GM03348 (cell line): ENCODE measurements at places on chromosomes 6 and 20.
A peak's percentile ranks its signal among the peaks of the same experiment; 100 is the strongest.

DNA sequence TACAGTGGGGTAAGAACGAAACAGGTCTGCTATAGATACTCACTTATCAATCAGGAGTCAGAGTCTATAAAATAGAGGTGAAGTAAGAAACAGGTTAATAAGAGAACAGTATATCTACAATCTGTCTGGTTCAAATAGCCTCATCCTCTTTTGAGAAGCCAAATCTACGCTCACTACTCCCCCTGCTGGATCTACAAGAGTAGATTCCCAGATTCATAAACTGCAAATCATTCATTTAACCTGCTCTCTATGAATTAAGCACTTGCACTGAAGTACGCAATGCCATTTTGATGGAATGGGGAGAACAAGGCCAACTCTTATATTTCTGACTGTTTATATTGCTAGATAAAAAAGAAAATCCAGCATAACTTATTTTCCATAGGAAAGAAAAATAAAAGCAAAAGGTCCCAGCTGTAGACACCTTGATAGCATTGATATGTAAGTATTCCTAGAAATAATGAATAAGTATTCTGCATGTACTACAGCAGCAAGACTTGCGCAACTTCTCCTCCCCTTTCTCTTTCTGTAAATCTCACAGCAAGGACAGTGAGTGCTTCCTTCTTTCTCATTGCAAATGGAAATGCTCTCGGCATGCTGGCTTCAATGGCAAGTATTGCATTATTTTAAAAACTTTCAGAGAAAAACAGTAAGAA is 92.3 kb downstream of the RFX6 start:
- peak; percentile 64 for DNase-seq

- peak; percentile 42 for DNase-seq
Observed at GRCh38 chr6:152750694-152751093, at the start of gene VIP. Gene VIP, plus strand, starts transcription at chr6:152750797. Its CDS starts 1,381 bp downstream, at chr6:152752178.

DNA sequence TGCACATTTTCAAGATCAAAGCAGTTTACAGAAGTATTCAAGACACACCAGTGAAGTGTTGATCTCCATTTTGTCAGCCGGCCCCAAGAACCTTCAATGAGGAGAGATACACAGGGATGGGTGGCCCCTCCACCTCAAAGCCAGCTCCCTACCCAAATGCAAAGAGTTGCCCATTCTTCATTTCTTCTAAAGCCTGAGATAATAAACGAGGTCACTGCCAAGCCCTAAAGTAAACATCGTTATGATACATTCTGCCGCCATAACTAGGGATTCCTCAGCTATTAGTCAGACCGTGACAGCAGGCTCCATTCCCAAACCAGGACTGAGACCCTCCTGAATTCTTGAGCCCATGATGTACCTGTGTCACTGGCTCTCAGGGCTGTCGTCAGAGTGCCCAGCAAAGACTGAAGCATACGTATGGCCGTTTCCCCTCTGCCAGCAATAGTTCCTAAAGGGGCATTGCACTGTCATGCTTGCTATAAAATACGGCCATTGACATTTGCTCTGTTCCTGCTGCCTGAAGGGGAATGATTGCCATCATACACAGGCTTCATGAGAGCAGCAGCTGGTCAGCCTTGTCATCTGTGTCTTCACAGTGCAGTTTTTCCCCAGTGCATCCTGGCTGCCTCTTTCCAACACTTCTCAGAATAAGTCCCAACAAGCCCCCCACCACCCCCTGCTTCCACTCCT is 41.7 kb downstream of the ISM1 start:
- DNase-seq = no peak

- DNase-seq = no peak
Observed at GRCh38 chr6:83411731-83412130, 19.1 kb downstream of the ME1 start.

DNA sequence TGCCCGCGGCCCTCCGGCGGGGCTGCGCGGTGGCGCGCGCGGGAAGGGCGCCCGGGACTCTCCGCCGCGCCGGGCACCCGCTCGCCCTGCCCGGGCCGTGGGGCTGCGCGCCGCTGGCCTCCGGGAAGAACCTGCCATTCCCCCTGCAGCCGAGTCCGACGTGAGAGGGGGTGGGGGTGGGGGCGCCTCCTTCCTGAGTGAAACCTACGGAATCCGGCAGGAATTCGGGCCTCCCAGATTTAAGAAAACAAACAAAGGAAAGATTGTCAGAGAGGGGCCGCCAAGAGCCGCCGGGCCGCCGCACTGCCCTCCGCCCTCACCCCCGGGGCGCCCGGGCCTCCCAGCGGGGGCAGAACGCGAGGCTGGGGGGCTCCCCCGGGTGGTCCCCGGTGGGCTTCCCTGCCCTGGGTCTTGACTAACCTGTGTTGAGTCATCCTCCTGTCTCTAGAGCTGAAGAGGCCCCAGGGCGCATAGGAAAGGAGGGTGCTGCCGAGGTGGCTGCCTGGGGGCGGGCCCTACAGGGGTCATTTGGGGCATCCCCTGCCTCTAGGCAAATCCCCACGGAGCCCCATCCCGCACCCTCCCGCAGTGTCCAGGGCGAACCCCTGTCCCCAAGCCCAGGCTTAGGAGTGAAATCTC is 42.2 kb upstream of the FOXP4 start:
- peak; percentile 55 for DNase-seq

- DNase-seq = no peak
Observed at GRCh38 chr6:56550301-56550700, 92.4 kb downstream of the DST start.

GRCh38 chr6:133004304-133004884 is 190.0 kb downstream of the RPS12 start:
- no peak for DNase-seq

DNA sequence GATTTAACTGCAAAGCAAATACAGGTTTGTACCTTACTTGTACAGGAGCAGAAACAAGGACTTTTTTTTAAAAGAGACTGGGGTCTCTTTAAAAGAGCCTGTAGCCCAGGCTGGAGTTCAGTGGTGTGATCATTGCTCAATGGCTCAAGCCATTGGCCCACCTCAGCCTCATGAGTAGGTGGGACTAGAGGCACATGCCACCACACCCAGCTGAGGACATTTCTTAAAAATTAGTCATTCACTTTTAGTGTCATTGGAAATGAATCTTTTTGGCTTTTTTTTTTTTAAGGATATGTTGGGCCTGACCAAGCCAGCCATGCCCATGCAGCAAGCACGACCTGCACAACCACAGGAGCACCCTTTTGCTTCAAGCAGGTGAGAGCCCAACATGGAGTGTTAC is 16.9 kb downstream of the SEC23B start:
- peak; percentile 55 for DNase-seq

GRCh38 chr20:15011631-15012030 is 674.2 kb upstream of the FLRT3 start:
- no peak for DNase-seq
